GM23248 (cell line): ENCODE measurements at places on chromosomes 2 and 18. TPM values are rescaled to one million over a fixed set of nuclear protein-coding genes. Genes with fewer than 3 reads are reported as not detected.
A peak's percentile ranks its signal among the peaks of the same experiment; 100 is the strongest.

TCF23 gene
- total RNA-seq, result not detected in 2 replicates

DNA sequence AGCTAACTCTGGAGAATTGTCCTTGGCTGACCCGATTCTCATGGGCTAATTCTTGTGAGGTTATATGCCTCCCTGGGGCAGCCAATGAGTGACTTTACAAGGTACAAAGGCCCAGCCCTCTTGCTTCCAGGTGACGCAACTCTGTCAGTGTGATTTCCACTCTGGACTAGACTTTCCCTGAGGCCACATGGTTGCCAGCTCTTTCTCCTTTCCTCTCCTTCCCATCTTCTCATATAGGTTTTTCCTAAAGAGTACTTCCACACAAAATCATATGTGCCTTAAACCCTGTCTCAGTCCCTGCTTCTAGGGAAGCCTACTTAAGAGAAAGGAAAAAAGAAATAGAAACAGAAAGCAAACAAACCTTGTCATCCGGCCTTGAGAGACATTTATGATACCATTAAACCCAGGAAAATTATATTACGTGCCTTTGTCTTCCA lies 226.2 kb upstream of the ZSWIM2 start:
- DNase-seq, result no peak

FLACC1 gene
- 0.38 and 2.3 TPM in 2 replicates for total RNA-seq

- no peak for DNase-seq
These were observed 16.3 kb downstream of the THOC1 start for GRCh38 chr18:251572-251971.

GRCh38 chr2:60324536-60324935 lies 228.9 kb downstream of the BCL11A start:
- no peak for DNase-seq

GRCh38 chr2:54904836-54905235 lies 145.4 kb downstream of the RTN4 start:
- DNase-seq, result no peak

DNA sequence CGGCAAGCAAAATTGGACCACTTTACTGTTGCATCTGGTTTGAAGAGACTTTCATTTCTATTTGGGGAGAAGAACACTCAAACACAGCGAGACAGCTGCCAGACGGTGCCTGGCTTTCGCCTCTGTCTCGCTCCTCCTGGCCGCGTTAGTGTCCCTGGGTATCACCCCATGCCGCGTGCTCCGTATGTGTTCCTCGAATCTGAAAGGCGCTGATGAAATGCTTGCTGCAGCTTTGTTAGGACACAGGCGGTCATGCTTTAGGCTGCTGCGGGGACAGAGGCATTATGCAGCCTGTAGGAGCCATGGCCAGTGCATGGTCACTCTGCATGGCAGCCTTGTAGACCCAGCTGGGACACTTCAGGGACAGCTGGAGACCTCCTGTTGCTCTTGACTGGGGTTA lies 53.9 kb downstream of the LDLRAD4 start:
- DNase-seq, result no peak

- DNase-seq, result no peak
These were observed 3.1 kb upstream of the TMEM185B start for GRCh38 chr2:120226316-120226715.

PJVK gene
- total RNA-seq, result 0.97 and 1.9 TPM in 2 replicates

- DNase-seq, result no peak
These were observed 64.2 kb upstream of the OTOF start for GRCh38 chr2:26542194-26542455.

COL4A4 gene
- 0.76 and 1.0 TPM in 2 replicates for total RNA-seq

DNA sequence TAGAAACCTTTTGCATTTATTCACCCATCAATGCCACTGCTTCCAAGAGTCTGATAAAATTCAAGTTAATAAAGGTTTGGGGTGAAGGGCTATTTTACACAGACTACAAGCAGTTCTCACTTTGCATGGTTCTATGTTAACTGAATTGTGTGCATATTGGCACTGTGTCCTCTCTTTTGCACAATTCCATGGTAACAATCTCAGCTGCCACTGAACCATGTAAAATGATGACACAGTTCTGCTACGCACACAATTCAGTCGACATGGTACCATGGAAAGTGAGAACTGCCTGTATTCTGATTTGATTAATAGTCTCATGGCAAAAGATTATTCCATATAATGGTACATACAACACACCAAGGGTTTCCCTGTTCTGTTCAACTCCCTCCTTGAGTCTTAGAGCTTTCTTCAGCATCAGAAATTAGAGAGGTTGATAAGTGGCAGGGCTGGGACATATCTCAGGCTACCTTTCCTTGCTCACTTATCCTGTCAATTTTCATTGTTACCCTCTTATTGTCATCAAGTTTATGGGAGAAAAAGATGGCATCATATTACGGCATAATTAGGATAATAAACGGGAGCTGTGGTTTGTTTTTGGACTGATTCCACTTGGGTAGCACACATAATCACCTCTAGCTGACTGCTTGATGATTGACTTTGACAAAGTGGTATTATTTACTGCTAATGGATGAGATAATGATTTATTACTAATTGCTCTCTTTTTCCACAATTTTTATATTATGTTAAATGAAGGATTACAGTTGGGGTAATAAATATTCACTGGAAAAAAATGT lies 139.3 kb upstream of the CREB1 start:
- DNase-seq, result no peak

GMCL1 gene
- total RNA-seq, result 9.6 and 15.7 TPM in 2 replicates

- no peak for DNase-seq
These were observed 109.1 kb upstream of the GLI2 start for GRCh38 chr2:120626566-120626965.

DNA sequence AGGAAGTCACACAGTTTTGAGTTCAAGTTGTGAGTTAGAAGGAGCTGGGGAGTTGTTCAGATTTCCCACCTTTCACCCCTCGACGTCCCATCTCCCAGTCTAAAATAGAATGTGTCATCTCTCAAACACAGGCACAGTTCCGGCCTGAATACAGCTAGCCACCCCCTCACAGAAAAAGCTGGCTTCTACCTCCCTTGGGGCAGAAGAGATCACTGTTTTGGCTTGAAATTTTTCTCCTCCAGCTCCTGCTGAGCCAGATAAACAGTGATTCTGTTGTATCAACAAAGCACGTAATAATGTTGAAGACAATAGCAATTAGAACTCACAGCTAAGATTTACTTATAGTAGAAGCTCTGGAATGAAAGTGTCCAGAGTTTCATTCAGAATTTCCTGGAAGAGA lies 74.7 kb downstream of the KIAA2012 start:
- peak; percentile 79 for DNase-seq

DNA sequence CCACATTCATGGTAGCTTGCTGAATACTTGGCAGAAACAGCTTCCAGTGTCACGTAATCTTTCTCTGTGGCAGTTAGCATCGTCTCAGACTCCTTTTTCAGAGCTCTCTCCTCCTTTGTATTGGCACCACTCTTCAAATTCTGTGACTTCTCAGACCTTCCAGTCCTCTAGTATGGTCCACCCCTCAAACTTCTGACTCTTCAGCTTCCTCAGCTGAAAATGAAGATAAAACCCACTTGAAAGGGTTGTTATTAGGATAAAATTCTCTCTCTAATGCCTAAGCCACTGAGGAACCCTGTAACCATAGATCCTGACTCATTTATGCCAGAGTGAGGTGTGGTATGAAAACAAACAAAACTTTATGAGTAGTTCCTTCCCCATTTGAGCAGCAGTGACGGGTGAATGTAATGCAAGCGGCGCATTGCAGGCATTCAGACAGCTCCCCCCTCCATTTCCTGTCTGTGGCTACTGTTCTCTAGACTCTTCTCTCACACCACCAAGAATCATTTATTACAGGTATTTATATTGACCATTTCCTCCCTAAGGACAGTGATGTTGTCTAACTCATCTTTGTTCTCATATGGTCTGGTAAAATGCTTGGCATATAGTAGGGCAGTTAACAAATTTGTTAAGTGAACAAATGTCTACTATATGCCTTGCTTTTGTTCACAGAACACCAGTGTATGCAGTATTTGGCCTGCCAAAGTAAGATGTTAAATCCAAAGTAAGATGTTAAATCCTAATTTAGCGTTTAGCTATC lies 35.3 kb downstream of the GALNT1 start:
- DNase-seq, result peak; percentile 76

LYPD6 gene
- total RNA-seq, result 3.9 TPM in 2 replicates

DNA sequence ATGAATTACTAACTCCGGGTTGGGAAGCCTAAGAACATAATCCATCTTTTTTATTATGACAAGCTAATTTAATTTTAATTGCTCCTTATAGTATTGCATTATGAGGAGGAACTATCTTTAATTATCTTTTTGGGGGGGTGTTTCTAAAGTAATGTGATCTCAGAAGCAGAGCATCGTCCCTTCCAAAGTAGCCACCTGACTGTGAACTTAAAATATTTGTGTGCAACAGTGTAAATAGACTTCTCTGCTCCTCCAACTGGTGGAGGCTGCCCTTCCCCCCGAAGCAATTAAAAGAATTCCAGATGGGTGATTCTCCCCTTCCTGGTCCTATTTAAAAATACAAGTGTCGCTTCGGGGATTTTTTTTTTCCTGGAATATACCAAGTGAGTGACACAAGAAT lies 55.7 kb downstream of the TCF7L1 start:
- DNase-seq, result peak; percentile 19

GRCh38 chr2:4258563-4258962 lies 555.2 kb downstream of the DCDC2C start:
- no peak for DNase-seq

CMPK2 gene
- total RNA-seq, result 0.13 TPM in 1 of 2 replicates, not detected in the other

DNA sequence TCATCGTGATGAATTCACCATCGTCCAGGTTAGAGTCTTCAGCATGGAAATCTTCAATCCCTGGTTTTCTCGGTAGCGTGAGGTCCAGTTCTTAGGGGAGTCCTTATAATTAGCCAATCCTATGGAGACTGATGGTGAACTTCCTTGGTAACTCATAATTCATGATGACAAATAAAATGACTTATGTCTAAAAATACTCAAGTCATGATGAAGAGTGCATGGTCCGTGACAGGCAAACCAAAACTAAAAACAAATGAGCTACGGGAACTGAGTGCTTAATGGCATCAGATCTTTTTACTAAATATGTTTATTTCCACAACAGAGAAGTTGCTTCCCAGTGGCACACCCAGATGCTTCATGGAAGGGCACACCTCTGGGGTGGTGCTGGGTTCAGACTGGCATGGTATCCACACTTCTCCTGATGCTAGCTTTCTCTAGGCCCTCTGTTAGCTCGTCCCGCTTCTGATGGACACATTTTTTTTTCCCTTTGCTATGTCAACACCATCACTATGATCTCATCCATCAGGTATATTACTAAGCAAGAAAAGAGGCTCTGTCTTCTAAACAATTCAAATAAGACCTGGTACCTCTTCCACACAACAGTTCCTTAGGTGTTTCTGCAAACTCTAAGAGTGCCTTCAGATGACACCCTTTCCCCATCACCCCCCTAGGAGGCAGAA lies 92.8 kb upstream of the NEDD4L start:
- no peak for DNase-seq

DNA sequence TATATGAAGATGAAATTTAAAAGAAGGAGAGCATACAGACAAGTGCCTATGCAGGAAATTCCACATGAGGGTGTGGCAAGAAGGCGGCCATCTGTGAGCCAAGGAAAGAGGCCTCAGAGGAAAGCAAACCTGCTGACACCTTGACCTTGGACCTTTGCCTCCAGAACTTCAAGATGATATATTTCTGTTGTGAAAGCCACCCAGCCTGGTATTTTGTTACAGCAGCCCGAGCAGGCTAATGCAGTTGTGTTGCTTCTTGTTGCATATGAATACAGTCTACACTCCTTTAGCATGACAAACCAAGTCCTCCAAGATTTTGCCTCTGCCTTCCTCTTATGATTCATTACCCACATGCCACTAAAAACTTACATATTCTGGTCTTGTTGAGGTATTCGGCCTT lies 374.8 kb upstream of the TRIB2 start:
- DNase-seq, result no peak

- DNase-seq, result peak; percentile 44
These were observed 1.5 kb downstream of the CREB1 start for GRCh38 chr2:207531032-207531952.
